Kidney glomerular epithelial cell (primary cell): ENCODE measurements at places on chromosomes 7 and 10.

DNA sequence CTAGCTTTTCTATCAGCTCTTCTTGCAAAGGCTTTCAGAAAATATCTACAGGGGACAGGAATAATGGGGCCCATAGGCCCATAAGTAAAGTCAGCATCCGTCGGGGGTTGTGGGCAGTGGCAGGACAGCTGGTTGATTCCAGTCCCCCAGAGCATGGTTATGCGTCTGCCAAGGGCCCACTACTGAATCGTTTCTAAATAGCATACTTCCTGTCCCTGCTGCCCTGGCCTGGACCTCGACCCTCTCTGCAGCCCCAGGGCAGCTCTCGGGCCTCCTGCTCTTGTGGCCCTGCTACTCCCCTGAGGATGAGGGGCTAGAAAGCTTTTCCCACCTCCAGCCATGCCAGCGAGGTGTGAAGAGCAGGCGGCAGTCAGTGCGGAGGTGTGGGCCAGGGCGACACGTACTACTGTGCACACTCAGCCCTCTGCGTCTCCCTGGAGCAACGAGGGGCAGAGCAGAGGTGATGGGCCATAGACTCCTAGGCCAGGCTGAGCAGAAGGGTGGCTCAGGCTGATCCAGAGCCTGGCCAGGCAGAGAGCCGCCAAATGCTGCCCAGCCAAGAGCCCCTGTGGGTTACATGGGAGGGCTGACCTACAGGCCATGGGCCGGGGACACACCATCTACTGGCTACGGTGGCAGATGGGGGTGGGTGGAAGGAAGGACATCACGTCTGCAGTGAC lies 4.7 kb upstream of the OPN4 start:
- no peak for DNase-seq

DNA sequence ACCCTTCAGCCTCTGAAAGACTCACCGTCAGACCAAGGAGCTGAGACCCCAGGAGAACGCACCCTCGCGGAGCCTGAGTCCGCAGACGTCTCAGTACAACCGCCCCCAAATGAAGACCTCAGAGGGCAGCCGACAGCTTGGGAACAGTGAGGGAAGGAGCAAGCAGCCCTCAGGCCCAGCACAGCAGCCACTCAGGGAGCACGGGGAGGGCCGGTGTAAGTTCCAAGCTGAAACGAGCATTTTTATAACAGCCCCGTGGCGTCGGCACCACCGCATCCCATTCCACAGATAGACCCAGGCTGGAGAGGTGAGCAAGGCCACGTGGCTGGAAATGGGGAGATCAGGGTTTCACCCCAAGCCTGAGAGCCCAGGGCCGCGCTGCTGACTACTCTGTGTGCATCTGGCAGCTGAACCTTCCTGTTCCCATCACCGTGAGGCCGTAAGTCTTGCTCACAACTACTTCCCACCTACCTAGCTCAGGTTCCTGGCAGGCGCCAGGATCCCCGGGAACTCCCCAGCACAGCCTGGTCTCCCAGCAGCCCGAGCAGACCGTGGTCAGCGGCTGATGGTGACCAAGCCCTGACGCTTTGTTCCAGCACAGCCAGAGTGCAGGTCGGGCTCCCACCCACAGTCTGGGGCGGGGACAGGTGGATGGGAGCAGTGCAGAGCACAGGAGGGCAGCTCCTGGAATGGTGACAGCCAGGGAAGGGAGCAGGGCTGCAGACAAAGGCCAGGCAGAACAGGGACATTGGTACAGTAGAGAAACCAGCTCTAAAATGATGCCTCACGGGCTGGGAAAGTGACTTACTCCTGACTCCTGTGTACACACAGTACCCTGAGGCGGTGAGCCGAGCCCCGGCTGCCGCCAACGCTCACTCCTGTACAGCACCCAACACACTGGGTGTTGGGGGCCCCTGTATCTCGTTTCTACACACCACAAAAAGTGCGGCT lies 6.1 kb upstream of the NOM1 start:
- DNase-seq: no peak

GRCh38 chr7:28104041-28104541 lies 76.5 kb downstream of the JAZF1 start:
- no peak for DNase-seq

DNA sequence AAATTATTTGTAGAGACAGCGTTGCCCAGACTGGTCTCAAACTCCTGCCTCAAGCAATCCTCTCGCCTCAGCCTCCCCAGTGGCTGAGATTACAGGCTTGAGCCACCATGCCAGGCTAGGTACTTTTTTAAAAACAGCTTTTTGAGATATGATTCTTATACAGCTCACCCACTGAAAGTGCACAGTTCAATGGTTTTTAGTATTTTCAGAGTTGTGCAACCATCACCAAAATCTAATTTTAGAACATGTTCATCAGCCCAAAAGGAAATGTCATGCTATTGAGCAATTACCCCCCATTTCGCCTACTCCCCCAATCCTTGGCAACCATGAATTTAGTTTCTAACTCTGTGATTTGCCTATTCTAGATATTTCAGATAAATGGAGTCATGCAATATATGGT lies 73.7 kb downstream of the EVX1 start:
- DNase-seq: no peak

- peak; percentile 34 for DNase-seq
These were observed 47.4 kb downstream of the ZMYND11 start for GRCh38 chr10:182441-183201.

DNA sequence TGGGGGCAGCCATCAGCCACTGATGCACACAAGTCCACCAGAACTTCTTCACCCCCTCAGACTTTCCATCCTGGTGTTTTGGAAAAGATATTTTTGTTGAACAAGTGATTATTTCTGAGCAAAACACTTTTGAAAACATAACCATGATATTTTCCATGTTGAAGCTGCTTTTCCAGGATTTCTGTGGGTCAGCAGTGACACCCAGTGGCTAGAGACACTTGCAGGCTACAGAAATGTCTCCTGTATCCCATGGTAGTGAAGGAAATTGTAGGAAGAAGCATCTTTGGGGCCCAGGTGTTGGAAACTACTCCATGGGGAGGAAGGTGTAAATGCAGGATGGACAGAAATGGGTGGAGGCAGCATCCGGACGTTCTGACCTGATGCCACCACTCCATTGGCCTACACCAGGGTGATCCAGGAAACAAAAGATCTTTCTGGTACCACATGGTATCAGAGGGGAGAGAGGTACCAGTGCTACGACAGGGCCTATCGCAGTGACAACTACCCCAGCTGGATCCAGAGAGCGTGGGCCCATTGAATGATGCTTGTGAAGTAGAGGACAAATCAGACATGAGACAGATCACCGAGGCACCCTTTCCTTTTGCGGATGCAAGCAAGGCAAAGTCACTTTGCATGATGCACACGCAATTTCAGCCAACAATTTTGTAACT lies 111.7 kb upstream of the COBL start:
- no peak for DNase-seq

DNA sequence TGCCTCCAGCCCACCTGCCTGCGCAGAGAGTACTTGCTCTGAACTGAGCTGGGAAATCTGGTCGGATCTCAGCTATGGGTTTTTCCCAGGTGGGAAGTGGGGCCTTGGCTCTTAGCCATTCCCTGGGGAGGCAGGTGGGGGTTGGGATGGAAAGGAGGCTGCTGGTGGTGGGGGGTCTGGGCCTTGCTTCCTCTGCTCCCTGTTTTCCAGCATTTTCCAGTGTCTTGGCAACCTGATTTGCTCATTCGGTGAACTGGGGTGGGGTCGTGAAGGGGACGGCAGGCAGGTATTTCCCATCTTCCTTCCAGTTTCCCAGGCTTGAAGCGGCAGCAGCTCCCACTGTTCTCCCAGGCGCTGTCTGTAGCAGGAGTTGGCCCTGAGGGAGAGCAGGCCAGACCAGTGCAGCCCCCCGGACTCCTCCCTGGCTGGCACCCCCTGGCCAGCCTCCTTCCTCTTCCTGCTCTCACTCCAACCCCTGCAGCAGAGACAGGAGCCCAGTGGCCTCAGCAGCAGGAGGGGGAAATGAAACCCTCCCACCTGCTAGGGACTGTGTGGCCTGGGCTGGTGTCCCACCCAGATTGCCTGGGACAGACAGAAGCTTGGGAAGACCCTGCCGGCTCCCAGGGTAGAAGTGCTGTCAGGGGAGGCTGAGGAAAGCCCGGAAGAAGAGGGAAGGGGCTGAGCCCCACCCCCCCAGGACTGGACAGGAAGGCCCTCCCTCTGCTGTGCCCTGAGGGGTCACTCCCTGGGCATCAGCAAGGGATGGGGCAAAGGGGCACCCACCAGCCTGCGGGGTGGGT lies 6.6 kb downstream of the TRIM8 start:
- DNase-seq: no peak

- peak; percentile 15 for DNase-seq
These were observed 827.7 kb downstream of the TNS3 start for GRCh38 chr7:46754140-46754720.

DNA sequence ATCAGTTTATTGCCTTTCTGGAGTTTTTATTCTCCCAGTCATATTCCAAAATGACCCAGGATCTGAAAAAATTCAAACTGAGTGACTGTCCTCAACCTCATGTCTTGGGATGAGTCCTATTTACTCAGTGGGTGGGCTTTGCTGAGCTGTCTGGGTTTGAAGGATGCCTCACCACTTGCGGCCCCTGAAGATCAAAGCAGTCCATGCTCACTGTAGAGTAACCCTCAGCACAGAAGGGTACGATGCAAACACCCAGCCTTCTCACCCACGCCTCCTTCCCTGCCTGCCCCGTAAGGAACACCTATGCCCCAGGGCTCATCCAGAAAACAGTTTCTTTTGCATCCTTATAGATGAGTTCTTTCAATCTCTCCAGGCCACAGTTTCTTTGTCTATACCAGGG lies 42.2 kb upstream of the GRB10 start:
- DNase-seq: no peak

GRCh38 chr7:98214811-98215321 lies 3.6 kb downstream of the BHLHA15 start:
- DNase-seq: no peak

DNA sequence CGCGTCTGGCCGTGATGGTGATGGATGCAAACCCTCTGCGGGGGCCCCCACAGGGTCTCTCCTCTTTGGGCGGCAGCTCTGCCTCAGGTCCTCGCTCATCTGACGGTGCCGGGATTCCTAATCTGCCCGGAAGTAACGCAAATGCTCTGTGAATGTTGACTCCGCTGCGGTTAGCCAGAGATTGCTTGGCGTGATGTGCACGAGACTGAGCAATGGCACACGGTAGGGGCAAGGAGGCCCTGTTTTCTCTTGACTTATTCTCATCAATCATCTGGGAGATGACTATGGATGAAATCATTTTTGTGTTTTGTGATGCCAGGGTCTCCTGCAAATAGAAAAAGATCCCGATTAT lies 116.5 kb upstream of the ADAM12 start:
- DNase-seq: no peak

DNA sequence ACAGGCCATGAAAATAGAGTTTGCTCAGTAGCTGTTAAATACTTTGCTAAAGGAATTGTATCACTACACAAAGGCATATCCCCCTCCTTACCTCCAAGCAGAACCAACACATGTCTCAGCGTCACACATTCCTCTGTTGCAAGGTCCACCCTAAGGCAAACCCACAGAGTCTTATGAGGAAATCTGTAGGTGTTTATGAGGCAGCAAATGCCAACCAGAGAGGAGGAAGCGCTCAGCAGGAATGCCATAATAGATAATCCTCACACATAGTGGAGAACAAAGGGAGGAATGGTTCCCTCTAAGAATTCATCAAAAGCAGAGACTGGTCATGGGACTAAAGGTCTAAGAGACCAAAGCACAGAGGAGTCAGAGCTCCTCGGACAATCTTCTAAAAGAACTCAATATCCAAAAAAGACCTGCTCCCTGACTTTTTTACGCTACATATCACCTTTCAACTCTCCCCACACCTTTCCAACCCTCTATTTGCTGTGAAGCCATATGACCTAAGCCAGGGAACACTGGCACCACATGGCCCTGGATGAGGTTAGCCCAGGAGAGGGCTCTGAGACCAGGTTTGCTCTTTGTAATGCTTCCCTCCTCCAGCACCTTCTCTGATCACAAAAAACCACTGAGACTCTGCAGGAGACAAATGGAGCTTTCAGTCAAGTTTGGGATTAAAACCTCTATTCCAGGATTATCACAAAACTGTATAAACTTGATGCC lies 7.3 kb downstream of the SLC25A13 start:
- peak; percentile 14 for DNase-seq

GRCh38 chr7:150927956-150928344 lies 50.2 kb downstream of the KCNH2 start:
- DNase-seq: no peak

DNA sequence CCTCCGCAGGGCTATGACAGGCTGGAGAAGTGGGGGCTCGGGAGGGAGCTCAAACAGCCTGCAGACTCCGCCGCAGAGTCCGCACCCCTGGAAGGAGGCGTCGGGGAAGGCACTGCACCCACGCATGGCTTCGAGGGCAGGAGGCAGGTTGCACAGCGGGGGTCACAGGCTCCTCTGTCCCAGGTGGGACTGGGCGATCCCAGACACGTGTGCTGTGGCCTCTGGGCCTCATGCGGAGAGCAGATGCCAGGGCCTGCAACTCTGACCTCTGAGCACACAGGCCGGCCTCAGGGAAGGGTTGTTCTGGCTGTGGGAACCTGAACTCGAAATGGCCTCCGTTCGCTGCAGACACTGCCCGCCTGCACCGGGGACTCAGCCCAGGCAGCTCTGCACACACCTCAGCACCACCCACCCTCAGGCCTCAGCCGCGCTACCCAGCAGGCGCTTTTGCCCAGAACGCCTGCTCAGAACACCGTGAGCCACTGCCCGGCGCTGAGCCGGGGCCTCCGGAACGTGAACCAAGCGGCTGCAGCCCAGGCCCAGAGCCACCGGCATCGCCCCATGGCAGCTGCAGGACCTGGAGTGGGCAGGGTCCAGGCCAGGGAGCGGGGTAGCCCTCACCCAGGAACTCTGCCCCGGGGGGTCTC lies 71.8 kb upstream of the ADGRA1 start:
- DNase-seq: no peak

DNA sequence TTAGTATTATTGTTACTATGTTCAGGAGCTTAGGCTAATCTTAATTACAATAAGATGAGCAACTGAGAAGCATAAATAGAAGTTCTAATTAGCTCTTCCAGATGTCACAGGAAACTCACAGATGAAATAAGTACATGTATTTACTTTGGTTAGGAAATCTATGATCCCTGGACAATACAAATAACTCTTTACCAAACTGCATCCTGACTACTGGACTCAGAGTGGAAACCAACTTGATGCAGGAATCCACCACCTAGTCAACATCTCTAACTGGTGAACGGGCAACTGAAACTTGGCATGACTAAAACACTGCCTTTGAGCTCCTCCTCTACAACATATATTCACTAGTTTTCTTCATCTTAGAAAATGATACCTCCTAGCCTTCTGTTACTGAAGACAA lies 193.2 kb downstream of the AGMO start:
- DNase-seq: no peak

DNA sequence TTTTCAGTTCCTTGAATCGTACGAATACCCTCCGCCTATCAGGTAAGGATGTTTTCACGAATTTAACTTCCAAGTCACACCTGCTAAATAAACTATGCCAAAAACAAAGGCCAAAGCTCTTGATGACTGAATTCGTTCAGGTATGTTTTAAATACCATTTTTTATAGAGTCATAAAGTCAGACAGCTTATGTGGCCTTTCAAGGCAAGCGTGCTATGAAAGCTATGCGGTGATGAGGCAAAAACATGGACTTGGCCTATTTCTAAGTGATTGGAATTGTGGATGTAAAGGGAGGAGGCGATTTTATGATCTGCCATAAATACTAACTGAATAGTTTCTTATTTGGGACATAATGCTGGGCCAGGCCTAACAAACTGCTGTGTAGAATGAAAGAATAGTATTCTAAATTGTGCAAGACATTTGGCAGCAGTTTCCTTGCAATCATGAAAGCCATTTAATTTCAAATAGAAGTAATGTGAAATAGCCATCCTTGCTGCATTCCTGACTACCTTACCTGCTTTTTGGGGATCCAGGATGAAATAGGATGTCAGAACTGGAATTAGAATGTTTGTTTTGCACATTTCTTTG lies 14.0 kb downstream of the SLC39A12 start:
- DNase-seq: no peak

GRCh38 chr7:36440880-36441279 lies 51.2 kb downstream of the ANLN start:
- DNase-seq: peak; percentile 30
